GM04504 (cell line): ENCODE measurements at places on chromosomes 7 and 10.

GRCh38 chr10:24963521-24964041 is 11.2 kb upstream of the PRTFDC1 start:
- no peak for DNase-seq

DNA sequence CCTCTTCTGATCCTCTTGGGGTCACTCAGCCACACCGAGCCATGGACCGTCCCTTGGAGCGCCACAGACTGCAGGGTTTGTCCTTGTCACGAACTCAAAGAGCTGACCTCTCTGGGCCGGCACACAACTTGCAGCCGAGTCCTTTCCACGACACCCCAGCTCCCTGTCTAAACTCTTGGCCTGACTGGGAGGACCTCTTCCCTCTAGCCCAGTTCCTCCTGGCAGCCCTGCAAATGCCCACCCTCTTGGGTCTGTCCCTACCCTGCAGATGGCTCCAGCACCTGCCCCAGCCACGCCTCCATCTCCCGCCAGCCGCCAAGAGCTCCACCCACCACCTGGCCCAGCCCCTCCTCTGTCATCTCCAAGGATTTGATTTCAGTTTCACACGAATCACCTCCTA is 339.2 kb downstream of the DNAJB6 start:
- DNase-seq = no peak

DNA sequence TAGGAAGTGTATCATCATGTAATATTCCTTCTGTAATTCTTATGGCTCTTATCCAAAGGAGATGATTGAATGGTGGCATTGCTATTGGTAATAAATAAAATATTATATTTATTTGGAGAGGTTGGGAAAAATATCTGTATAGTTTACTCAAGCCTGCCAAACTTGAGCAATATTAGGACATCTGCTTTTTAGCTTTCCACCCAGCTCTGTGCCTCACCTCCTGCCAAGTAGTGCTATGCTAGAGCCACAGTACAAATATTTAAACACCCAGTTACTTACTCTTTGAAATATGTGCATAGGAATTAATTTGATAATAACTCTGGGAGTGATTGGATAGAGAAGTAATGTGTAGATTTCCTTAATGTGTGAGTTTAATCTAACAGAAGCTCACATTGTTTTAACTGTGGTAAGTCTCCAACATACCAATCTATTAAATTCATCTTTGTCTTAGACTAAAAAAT is 129.2 kb downstream of the BBS9 start:
- no peak for DNase-seq

DNA sequence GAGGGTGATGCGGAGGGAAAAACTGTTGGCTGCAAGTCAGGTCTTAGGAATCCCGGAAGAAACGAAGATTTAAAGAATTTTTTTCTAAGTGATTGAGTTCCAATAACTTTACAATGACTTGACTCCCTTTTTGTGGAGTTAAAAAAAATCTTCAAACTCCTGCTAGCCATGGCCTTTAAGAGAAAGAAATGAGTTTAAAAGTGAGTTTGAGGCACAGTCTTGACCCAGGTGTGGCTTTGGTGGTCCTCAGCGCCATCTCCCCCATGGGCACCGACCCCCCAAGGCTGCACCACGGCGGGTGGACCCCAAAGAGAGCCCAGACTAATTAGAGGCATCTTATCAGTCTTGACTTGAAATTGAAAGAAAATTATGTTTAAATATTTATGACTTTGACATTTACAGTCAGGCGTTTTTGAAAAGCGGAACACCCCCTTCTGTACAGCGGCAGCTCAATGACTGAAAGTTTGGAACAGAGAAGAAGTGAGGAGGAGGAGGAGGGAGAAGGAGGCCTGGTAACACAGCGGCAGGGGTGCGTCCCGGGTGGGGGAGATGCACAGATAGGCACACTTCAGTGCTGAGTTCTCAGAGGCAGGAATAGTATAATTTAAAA is 349.6 kb downstream of the DNAJB6 start:
- no peak for DNase-seq

- no peak for DNase-seq
Observed at GRCh38 chr7:124369310-124369709, 336.4 kb upstream of the TMEM229A start.

DNA sequence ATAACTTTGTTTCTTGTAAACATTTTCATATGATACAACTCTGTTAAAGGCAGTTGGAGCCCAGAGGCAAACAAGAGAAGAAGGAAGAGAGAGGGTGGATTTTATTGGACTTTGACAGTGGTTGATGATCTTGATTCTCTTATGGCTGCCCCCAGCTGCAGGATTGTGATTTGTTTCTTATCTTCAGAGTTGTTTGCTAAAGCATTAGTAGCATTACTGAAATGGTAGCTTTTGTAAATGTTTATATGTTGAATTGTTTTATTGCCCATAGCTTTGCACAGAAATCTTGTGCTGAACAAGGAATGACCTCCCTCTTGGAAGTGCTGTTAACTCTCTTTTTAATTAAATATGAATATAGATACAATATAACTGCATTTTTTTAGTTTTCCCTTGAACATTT is 309.4 kb downstream of the AUTS2 start:
- DNase-seq = no peak

DNA sequence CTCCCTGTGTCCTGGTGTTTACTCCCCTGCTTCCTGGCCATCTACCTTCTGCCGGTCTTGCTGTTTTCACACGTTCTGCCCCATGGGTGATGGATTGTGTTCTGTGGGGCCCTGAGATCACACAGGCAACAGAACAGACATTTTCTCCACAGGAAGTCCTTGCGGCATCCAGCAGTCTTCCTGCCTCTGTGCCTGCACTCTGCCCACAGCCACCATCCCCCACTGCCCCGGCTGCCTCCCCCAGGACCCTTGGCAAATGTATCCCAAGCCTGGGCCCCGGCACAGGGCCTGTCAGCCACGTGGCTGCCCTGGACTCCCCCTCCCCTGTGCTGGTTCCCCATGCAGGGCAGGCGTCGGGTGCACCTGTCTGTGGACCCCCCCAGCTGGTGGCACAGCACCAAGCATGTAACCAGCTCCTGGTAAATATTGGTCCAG is 184.2 kb downstream of the WDR37 start:
- DNase-seq = no peak

GRCh38 chr7:142463401-142463850 is 205.6 kb upstream of the PRSS58 start:
- DNase-seq = no peak

GRCh38 chr7:117901089-117901797 is 28.0 kb upstream of the CTTNBP2 start:
- DNase-seq = no peak

GRCh38 chr10:105585753-105586152 is 944.7 kb downstream of the SORCS3 start:
- no peak for DNase-seq

DNA sequence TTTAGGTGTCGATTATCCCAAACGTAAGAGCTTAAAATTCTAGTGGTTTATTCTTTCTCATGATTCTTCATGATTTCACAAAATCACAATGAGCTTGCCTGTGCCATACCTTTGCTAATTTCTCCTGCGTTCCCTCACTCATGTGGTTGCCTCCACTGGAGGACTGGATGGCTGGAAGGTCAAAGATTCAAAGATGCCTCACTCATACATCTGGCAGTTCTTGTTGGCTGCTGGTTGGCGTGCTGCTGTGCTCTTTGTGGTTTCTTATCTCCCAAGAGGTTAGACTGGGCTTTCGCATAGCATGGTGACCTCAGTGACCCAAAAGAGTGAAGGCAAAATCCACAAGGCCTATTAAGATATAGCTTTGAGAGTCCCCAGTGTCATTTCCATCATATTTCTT is 877.6 kb upstream of the AUTS2 start:
- no peak for DNase-seq

GRCh38 chr10:96856317-96856716 is 24.2 kb downstream of the LCOR start:
- DNase-seq = no peak

GRCh38 chr7:108322925-108323832 is 133.1 kb downstream of the NRCAM start:
- DNase-seq = no peak

DNA sequence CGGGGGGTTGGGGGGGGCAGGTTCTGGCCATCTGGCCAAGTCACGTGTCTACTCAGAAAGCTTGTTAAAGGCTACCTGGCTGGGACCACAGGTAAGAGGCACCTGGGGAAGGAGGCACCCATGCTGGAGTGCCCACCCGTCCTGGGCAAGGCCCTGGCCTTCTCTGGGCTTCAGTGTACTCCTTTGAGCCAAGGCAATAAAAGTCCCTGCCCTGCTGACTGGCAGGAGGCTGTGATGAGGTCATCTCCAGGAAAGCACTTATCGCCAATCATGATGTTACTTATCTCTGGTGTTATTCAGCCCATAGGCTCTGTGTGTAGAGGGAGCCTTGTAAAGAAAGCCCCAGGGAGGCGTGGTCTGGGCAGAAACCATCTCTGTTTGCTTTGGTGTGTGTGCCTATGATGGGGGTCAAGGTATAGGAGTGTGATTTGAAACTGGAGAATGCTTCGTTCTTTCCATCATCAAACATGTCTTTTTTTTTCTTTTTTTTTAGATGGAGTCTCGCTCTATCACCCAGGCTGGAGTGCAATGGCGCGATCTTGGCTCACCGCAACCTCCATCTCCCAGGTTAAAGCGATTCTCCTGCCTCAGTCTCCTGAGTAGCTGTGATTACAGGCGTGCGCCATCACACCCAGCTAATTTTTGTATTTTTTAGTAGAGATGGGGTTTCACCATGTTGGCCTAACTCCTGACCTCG is 2.5 kb upstream of the CLDN4 start:
- DNase-seq = no peak

DNA sequence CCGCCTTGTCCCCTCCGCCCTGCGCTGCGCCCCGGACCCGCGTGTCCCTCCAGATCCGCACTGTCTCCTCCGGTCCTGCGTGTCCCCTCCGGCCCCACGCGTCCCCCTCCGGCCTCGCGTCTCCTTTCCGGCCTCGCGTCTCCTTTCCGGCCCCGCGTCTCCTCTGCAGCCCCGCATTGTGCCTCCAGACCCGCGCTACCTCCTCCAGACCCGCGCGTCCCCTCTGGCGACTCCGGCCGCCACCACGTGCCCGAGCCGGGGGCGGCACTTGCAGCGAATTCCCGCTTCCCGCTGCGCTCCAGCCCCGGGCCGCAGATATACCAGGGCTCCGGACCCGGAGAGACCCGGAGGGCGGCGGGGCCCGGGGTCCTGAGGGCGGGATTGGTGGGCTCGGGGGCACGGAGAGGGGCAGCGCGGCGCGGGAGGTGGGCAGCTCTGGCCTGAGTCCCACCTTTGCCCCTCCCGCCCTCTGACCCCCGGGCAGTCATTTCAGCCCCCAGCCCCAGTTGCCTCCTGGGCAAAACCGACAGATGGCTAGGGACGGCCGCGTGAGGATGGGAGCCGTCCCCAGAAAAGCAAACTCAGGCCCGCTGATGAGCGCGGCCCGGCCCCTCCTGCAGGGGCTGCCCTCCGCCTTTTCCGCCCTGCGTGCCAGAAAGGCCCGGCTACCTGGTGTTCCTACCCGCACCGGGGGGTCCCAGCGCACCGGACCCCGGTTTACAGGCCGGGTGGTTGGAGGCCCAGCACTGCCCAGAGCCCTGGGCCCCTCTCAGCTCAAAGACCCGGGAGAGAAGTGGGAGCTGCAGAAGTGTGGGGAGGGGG is 56.5 kb downstream of the RBM17 start:
- DNase-seq = no peak

DNA sequence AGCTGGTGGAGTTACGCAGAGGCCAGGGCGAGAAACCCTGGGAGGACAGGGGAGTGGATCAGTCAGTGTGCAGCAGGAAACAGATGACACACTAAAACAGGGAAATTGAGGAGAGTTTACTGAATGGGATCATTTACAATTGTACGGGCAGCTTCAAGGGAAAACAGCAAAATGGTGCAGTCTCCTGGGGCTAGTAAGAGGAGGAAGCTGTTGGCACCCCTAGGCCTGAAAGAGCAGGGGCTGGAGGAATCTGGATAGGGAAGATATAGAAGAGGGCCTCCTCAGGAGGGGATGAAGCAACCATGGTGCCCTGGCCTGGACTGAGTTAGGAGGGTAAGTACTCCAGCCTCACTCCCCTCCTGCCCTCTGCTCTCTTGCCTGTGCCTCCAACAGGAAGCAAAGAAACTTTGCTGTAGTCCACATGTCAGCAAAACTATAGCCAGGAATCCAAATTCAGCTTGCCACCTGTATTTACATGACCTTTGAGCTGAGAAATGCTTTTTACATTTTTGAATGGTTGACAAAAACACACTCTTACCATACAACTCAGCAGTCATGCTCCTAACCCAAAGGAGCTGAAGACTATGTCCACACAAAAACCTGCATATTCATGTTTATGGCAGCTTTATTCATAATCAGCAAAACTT is 52.3 kb upstream of the OPN4 start:
- no peak for DNase-seq

DNA sequence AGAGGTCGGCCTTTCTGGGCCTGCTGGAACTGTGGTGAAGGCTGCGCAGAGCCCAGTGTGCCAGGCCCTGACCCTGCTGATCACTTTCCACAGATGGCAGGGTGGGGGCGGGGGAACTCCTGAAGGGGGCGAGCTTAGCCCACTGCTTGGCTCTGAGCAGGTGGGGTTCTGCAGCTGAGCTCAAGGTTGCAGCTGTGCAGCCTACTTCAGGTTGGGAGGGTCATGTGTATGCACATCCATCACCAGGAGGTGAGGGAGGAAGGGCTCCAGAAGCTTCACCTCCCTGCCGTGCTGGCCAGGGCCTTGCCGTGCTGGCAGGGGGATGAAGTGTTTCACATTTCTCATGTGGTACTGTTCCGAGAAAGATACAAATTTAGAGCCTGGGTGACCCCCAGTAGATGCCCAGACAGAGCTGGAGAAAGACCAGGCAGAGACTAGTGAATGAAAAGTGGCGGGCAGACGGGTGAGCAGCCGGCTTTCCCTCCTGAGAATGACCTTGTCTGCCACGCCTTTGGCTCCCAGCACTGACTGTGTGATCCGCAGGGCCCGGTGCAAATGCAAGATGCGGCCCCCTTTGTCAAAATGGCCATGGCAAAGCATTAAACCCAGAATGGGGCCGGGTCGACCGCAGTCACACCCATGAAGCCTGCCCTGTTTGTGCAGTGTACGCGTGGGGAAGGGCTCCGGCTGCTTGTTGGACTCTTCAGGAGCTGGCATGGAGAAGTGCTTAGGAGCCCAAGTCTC is 25.2 kb downstream of the FAM241B start:
- DNase-seq = no peak

GRCh38 chr7:116317907-116318306 is 107.6 kb downstream of the TES start:
- no peak for DNase-seq

GRCh38 chr10:51076299-51076841 is 2.1 kb downstream of the PRKG1 start:
- no peak for DNase-seq

DNA sequence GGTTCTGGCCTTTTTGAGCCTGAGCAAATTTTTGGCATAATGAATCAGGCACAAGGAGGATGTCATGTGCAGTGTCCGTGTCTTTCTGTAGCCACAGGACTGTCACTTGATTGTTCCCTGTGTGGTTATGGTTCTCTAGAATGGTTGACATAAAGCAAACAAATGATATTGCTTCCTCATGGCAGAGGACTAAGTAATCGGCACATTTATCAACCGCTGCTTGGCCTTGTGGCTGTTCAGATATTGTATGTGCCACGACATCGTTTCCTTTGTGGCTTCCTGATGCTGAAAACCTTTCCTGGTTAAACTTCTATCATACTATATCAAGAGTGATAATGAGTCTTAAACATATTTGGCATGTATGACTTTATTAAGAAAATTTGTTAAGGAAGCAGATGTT is 598.8 kb downstream of the SUGCT start:
- DNase-seq = no peak

GRCh38 chr7:44700322-44700721 is 48.3 kb upstream of the ZMIZ2 start:
- DNase-seq = no peak
